Uterus (tissue), 4 donors: ENCODE measurements at places on chromosomes 3 and 15. TPM values are rescaled to one million over a fixed set of nuclear protein-coding genes. Genes with fewer than 3 reads are reported as not detected.

The SST gene
- total RNA-seq, result not detected

The RPL35A gene
- total RNA-seq, result 1,435 TPM

The NOX5 gene
- 0.21 TPM for total RNA-seq

The ANKRD63 gene
- total RNA-seq, result 0.28 TPM

The TMEM62 gene
- total RNA-seq, result 18.8 TPM

The PIGZ gene
- 21.5 TPM for total RNA-seq

The LNP1 gene
- total RNA-seq, result 4.4 TPM

The SAXO2 gene
- 10.2 TPM for total RNA-seq

The ITGA11 gene
- 41.8 TPM for total RNA-seq
